Nephron progenitor cell (in vitro differentiated cells): ENCODE measurements at places on chromosomes 4 and X.

DNA sequence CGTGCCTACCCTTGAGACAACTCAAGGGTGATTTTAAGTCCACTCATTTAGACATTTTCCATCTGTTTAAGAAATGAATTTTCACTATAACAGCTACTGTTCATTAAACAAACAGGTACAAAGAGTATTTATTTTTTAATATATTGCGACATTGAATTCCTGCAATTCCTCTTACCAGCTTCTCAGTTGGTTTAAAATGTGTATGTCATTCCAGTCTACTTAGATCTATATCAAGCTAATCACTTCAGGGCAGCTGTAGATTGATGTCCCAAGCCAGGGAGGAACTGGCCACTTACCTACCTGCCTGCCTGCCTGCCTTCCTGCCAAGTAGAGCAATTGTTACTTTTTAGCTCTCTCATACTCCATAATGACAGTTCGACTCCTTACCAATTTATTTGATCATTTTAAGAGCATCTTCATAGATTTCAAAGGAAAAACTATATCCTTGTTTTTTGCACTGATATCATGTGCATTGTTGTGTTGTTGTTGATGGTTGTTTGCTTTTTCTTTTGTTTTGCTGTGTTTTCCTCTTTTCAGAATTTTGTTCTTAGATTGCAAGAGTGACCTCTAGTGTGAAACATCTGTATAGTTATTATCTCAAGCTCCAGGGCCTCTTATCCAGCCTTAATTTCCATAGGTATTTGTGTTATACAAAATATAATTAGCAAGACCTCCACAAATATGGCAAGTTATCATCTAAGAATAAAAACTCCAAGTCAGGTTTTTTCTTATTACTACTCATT is 120.9 kb upstream of the NRK start:
- DNase-seq: no peak

- DNase-seq: no peak
These were observed 21.0 kb upstream of the BMP15 start for GRCh38 chrX:50889582-50889981.

DNA sequence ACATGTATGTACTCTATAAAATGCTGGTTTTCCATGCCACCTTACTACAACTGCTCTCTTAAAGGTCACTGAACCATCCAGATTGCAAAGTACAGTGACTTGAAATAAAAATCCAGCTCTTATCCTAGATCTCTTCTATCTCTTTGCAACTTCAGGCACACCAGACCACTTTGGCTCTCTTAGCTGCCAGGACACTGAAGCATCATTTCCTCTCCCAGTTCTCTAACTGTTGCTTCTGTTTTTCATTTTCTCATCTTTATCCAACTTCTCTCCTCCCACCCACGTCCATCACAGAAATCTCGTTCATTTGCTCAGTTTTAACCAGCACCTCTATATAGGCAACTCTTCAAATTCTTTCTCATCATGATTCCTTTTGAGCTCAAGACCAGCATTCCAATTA is 74.3 kb downstream of the METTL14 start:
- no peak for DNase-seq

DNA sequence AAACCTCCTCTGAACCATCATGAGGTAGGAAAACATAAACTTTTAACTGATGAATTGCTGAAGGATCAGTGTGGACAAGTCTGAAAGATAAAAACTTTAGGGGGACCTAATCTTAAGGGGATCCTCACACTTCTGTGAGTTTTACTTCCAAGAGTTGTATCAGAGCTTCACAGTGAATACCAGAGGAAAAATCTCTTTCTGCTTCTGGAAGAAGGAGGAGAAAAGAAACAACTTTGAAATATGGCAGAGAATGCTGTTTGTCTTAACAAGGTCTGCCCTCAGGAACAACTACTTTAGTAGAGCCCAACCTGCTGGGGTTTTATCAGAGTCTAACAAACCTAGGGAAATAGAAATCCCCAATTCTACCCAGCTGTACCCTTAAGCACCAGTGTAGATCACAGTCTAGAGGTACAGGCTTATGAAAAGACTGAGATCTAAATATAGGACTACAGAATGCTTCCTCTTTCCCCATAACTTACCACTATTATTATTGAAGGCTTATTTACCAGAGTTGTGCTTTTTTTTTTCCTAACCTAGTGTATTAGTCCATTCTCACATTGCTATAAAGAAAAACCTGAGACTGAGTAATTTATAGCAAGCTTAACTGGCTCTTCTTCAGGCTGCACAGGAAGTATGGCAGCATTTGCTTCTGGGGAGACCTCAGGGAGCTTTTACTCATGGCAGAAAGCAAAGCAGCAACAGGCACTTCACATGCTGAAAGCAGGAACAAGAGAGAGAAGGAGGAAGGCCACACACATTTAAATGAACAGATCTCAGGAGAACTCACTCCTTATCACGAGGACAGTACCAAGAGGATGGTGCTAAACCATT is 167.9 kb downstream of the CAMK2D start:
- no peak for DNase-seq

GRCh38 chrX:16848541-16848940 is 21.6 kb downstream of the RBBP7 start:
- no peak for DNase-seq

DNA sequence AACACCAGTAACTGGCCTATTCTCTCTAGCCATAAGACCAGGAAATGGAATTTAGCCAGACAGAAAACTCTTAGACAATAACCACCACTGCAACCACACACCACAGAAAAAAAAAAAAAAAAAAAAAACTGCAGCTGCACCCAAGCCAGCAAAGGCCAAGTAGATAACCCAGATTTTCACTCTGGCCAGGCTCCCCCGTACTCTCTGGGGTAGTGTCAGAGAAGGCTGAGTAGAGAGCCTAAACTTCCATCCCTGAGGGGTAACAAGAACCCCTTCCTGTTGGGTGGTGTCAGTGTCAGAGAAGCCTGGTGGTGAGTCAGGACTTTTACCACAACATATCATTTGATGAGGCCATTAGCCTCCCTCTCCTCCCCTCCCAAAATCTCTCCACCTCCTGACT is 5.6 kb upstream of the DLG3 start:
- no peak for DNase-seq

DNA sequence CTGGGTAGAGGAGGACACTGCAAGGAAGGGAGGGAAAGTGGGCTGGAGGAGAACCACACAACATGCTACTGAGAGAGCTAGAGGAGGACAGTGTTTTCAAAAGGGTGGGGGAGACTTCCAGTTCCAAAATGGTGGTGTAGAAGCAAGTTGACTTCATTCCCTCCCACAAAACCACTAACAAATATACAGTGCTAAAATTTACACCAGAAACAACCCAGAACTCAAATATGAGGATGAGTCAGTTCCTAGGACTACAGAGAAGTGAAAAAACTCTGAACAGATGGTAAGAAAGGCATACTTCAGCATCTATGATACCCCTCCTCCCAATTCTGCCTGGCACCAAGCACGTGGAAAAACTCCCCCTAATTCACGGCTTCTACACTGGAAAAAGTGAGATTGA is 9.8 kb downstream of the AADAT start:
- no peak for DNase-seq

DNA sequence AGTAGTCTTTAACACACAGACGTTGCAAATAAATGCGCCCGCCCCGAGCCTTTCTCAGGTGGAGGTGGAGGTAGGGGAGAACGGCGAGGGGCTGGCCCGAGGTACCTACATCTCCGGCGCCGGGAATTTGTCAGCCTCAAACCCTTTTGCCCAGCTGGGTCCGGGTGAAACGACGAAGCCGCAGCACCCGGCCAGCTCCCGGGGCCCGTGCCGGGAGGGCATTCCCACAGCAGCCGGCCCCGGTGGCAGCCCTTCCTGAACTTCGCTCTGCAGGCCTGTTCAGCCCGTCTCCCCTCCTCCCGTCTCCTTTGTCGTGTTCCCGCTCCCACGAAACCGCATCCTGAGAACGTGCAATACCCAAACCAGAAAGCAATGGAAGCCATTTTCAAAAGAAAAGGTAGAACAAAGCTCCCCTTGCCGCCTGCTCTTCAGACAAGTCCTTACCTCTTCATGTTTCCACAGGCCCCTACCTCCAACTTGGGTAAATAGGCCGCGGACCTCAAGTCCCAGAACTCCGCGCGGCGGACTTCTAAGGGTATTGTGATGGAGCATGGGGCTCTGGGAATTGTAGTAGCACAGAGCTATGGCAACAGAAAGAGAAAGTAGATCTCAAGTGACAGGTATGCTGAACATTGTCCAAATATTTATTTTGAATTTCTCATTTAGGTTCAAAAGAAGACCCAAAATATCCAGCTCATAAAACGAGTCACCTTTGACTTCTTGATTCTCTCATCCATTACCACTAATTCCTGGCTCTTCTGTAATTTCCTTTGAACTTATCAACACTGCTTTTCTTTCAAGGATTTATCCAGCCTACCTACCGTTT is at the start of gene RBM41:
RBM41 (minus strand) TSS at position 501 of the 826 bp plus-strand sequence; CDS start at position 452, 49 bp downstream.
- DNase-seq: peak; percentile 50

- DNase-seq: no peak
These were observed 26.3 kb downstream of the CXCL1 start for GRCh38 chr4:73895201-73896175.

DNA sequence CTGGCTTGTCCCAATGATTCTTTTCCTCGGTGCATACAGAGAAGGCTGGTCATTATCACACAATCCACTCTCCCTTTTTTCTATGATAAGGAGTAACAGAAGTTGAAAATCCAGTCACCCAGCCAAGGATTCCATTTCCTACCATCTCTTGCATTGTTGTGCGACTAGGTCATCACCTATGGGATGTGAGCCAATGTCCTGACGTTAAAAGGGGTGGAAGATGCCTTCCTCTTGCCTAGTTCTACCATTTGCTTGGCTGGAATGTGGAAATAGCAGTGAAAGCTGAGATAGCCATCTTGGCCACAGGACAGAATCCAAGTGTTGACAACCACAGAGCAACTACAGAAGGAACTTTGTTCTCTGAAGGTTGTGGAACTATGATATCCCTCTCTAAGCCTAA is 132.2 kb upstream of the KIT start:
- no peak for DNase-seq

GRCh38 chr4:142463206-142463605 is 382.9 kb downstream of the INPP4B start:
- DNase-seq: no peak

DNA sequence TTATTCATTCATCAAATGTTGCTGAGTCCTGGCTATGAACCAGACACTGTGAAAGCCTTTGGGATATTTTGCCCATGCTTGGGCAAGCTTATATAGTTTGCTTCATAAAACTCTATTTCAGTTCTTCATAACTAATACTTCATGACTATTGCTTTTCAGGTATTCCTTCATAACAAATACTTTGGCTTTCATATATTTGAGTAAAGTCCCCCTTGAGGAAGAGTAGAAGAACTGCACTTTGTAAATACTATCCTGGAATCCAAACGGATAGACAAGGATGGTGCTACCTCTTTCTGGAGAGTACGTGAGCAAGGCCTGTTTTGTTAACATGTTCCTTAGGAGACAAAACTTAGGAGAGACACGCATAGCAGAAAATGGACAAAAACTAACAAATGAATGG is 1.7 kb upstream of the AFP start:
- DNase-seq: no peak

- no peak for DNase-seq
These were observed 1575.8 kb upstream of the PABPC4L start for GRCh38 chr4:135777361-135777760.
